ENCODE measurements at places on chromosomes 5 and 9.

DNA sequence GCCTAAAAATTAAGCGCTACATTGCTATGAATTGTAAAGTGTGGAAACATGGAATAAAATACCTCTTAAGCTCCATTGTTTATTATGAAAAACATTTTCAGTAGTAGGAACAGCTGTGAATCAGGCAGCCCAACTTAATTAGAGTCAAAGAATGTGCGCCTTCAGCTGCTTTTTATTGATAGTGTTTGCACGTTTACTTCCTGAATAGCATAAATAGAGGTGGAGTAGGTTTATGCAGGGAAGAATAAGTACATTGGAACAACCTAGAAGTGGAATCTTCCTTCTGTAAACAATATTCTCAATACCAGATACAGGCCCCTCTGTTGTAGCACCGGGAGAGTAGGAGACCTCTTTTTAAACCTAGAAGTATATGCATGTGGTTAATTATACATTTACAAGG, 79.9 kb downstream of the IQGAP2 start:
- no peak for DNase-seq

DNA sequence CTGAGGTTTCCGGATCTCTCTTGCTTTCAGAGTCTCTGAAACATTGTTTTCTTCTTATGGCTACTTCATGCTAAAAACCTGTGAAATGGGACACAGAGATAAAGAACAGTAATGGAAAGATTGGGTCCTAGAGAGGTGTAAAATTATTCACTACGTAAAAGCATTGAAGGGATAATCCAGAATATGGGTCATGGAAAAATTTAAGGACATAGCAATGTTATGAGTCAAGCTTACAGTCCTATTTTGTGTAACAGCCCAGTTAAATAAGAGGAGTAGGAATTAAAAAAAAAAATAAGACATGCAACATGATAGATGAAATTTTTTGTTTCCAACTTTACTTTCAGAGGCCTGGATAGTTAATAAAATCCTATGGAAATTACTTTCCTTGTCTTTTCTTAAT, 61.9 kb upstream of the ELL2 start:
- no peak for DNase-seq

GRCh38 chr5:169064093-169064492, 236.8 kb downstream of the SLIT3 start:
- no peak for DNase-seq

- peak; percentile 29 for DNase-seq
These were observed 518 bp downstream of the UBE2B start for GRCh38 chr5:134371834-134372340.

- no peak for DNase-seq
These were observed 116.7 kb downstream of the GOLPH3 start for GRCh38 chr5:32057187-32058096.

GRCh38 chr5:10539687-10539998, 24.2 kb upstream of the ANKRD33B start:
- DNase-seq, result no peak

DNA sequence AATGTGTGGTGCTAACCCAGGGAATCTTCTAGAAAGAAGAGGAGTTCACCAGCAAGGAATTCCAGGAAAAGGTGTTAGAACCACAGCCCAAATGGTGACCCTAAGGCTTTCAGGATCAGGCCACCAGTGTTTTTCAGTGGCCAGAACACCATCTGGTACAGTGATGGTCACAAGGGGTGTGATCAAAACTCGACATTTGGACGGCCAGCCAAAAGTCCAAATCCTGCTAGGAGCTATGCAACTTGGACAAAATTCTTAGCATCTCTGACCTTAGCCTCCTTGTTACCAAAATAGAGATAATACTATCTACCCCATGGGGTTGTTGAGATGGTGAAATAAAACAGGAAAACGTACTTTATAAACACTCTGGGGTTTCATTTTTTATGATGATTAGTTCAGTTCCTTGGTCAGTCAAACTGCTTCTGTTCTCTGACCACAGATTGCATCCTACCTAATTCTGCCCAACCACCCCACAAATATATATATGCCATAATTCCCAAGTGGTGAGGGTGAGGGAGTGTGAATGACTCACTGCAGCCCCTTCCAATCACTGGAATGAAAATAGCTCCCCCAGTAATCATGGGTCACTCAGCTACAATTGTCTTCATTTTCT, 210.3 kb downstream of the CDK5RAP2 start:
- DNase-seq, result no peak

Measured in AG09319 (cell line).